ENCODE measurements at places on chromosomes 13 and 19.

DNA sequence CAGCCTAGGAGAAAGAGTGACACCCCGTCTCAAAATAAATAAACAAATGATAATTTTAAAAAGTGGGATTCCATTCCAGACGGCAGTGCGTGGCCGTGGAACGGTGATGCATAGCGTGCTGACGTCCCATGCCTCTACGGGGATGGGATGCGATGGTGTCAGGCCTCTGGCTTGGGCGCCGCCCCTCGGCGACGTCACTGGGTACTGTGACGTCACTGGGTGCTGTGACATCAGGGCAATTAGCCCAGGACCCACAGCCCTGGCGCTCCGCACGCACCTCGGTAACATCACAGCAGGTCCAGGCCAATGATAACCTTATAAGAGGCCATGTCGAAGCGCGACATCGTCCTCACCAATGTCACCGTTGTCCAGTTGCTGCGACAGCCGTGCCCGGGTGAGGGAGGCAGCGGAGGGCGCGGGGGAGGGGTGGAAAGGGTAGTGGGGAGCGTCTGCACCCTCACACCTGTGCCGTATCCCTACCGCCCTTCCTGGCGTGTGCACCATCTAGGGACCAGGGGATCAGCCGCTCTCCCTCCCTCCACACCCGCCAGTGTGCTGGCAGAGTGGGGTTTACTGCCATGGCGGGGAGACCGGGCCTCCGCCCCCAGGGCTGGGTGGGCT, at the start of gene GAPDHS:
GAPDHS (plus strand) TSS at position 256 of the 621 bp plus-strand sequence; CDS start at position 328, 72 bp downstream.
- no peak for DNase-seq

- peak; percentile 14 for DNase-seq
Measured at GRCh38 chr13:26423629-26424028, 133.9 kb upstream of the WASF3 start.

GRCh38 chr13:24668955-24669582, 11.1 kb upstream of the ATP12A start:
- no peak for DNase-seq

GRCh38 chr19:35911790-35912189, 3.7 kb upstream of the TYROBP start:
- DNase-seq = no peak

DNA sequence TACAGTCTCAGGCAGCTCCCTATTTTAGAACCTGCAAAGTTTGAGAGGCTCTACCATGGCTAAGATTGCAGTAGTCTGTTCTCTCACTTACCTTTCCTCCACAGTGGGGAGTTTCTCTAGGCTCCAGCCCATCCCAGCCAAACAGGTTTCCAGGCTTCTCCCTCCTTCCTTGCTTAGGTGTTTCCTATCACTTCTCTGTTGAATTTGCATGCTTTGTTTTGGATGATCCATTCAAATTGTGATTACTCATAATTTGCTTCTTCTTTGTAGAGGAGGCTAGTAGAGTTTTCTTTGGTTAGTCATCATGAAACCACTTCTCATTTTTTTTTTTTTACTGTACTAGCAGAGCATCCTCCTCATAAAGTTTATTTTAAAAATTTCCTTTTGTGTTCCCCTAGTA, 1242.2 kb upstream of the MIR17HG start:
- DNase-seq = peak; percentile 33

- DNase-seq = peak; percentile 86
Measured at GRCh38 chr19:12952488-12953137, 4.4 kb downstream of the GADD45GIP1 start.

GRCh38 chr13:106163426-106163825, 372.0 kb downstream of the EFNB2 start:
- no peak for DNase-seq

DNA sequence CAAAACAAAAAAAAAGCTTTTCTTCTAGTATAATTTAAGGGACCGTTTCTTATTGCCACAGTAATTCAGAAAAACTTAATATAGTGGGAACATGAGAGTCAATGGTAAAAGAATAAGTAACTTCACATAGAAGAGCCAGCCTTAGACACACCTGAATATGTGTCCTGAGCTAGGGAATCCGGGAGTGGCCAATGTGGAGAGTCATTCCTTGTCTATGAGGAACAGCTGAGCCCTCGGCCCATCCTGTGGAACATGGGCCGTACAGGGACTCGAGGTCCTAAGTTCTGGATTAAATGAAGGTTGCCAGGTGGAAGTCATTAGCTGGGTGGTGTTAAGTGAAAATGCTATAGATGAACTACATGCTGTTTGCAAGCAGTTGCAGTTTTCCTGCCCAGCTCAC, 32.2 kb downstream of the EFNB2 start:
- no peak for DNase-seq

GRCh38 chr19:56978023-56978565, 137.6 kb upstream of the PEG3 start:
- DNase-seq = no peak

GRCh38 chr13:51328488-51328887, 11.0 kb upstream of the SERPINE3 start:
- DNase-seq = no peak

DNA sequence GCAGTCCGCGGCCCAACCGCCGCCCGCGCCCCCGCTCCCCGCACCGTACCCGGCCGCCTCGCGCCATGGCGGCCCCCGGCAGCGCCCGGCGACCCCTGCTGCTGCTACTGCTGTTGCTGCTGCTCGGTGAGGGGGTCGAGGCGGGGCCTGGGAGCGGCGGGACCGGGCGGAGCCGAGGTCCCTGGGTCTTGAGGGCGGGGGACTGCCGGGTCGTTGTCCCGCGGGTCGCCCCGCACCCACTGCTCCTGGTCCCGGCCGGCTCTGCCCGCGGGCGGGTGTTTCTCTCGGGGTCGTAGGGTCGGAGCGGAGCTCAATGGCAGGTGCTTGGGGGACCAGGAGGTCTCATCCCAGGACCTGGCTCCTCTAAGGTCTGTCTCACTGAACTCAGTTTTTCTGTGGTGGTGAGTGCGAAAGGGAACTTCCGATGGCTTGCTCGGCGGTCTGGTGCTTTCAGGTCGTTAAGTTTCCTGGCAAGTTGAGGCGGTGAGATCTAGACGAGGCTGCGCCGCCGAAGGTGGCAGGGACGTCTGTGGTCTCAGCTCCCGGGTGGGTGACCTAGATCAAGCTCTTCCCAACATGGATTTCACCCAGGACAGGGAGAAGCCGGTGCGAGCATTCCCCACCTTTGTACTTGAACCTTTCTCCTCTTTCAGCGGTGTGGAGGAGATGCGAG, 467 bp downstream of the LAMP1 start:
- DNase-seq = peak; percentile 11

- DNase-seq = no peak
Measured at GRCh38 chr13:51596541-51596940, 12.3 kb downstream of the WDFY2 start.

GRCh38 chr13:99064624-99065234, 86.9 kb upstream of the DOCK9 start:
- DNase-seq = no peak

DNA sequence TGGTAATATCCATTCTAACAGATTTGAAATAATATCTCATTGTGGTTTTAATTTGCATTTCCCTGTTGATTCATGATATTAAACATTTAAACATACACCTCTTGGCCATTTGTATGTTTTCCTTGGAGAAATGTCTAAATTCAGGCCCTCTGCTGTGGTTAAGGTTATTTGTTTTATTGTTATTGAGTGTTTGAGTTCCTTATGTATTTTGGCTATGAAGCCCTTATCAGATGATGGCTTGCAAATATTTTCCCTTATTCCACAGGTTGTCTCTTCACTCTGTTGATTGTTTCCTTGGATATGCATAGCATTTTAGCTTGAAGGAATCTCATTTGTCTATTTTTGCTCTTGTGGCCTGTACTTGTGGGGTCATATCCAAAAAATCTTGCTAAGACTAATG, 303.6 kb downstream of the GPC5 start:
- DNase-seq = no peak

GRCh38 chr19:15977690-15978089, 28.9 kb downstream of the OR10H4 start:
- DNase-seq = no peak

- no peak for DNase-seq
Measured at GRCh38 chr19:31144075-31144870, 205.0 kb downstream of the TSHZ3 start.

DNA sequence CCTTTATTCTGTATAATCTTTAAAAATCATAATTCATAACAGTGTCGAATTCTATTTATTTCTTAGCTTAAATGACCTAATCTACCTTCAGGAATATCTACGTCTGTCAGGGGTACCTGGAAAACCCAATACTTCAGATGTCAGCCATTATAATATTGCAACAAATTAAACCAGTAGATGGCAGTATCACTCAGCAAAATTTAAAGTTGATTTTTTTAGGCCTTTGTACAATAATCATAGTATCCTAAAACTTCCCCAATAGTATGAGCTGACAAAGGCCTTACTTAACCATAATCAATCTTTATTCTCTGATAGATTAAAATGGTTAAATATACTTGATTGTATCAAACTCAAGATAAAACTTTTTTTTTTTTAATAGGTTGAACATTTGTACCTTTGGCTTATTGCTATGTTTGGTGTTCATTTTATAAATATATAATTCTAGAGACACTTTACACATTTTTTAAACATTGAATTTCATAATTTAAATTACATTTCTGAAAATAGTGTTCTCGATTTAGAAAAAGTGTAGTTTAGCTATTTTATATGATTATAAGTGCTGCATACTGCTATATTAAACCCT, 830.2 kb upstream of the SPRY2 start:
- peak; percentile 36 for DNase-seq

GRCh38 chr19:8135946-8136618, 13.3 kb downstream of the FBN3 start:
- no peak for DNase-seq

- no peak for DNase-seq
Measured at GRCh38 chr19:38740932-38741331, 3.3 kb downstream of the CAPN12 start.

DNA sequence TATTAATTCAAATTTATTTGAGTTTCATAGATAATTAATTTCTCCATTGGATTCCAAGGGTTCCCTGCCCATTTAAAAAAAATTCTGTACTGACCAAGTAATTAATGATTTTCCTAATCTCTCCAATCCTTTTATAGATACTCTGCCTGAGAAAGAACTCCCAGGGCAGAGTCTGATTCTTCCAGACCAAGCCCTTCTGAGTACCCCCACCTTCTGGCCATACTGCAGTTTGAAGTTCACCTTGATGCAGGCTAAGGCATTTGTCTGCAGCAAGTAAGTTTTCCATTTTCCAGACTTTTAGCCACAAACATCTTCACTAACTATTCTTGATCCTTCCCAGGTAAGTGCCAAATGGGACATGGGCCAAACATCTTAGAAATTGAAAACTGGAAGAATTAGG, 195.9 kb downstream of the LHFPL6 start:
- DNase-seq = no peak

- DNase-seq = no peak
Measured at GRCh38 chr19:5261156-5261890, 79.3 kb downstream of the PTPRS start.

DNA sequence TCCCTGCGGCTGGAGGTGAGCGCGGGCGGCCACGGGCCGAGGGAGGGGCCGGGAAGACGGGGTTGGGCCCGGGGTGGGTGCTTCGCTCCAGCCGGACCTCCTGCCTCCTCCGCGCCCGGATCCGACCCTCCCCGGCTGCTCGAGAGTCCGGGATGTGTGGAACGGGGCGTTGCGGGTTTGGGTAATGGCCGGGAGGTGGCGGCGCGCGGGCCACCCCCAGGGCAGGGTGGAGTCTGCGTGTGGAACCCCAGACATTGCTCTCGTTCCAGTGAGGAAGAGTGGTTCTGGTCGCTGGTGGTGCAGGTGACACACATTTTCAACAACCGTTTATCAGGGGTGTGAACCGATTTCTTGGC, 38.8 kb downstream of the ARHGEF7 start:
- DNase-seq = no peak

- no peak for DNase-seq
Measured at GRCh38 chr13:24196593-24197197, 36.2 kb downstream of the SPATA13 start.

DNA sequence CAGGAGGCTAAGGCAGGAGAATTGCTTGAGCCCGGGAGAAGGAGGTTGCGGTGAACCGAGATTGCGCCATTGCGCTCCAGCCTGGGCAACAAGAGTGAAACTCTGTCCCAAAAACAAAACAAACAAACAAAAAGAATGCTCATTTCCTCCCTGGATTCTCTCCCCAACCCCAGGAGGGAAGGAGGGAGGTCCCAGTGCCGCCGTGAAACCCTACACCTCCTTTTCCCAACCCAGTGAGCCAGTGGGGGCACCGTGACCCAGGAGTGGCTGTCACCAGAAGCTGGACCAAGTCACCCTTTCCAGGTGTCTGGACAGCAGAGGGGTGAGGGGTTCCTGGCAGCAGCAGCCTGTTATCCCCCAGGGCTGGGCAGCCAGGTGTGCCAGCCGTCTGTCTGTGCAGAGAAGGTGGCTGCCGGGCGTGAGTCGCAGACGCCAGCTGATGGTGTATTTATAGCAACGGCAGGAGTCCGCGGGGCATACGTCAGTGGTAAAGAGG, 23.5 kb downstream of the NFIC start:
- no peak for DNase-seq

GRCh38 chr13:24527266-24527775, 14.7 kb upstream of the PARP4 start:
- DNase-seq = no peak

- no peak for DNase-seq
Measured at GRCh38 chr19:9848060-9848459, 12.9 kb downstream of the PIN1 start.

- no peak for DNase-seq
Measured at GRCh38 chr19:46559203-46559602, 41.9 kb upstream of the CALM3 start.

- no peak for DNase-seq
Measured at GRCh38 chr19:40461669-40462221, 3.8 kb downstream of the BLVRB start.

DNA sequence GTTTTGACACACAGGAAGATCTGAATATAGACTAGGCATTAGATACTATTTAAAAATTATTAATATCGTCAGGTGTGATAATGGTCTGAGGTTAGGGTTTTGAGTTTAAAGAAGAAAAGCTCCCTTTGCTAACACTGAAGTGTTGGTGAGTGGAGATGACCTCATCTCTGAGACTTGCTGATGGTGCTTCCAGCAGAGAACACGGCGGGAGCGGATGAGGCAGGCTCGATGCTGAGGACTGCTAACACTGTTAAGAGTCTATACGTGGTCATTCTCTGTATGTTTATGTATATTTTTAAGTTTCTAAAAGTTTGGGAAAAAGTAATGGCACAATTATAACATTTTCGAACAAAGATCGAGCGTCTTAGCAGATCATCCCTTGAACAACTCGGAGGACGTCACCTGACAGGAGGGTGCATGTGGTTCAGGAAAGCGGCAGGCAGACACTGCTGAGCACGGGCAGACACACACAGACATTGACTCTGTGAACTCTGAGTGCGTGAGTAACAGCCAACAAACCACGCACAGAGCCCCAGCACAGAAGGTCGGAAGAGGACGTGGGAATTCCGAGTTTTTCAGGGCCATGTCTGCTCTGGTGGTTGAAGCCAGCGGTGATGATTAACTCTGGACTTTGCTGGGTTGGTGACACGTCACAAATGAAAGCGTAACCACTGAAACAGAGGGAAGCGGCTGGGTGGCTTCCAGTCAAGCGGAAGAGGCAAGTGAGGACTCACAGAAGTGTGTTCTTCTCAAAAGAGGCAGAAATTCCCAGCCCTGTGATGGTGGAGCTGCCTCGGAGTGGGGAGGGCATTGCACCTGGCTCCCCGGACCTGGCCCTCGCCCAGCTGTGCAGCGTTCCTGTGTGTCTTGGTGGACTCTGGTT, 91.9 kb upstream of the TEX29 start:
- DNase-seq = no peak
